T-helper 2 cell treated with Interferon-gamma antibody and Interleukin-4, amounts not matched to agents 5 μg/mL and 100 μg/mL, for 36 hours (primary cell): ENCODE measurements at places on chromosomes 3 and 15.

- no peak for DNase-seq
Observed at GRCh38 chr15:79572691-79573404, 140.7 kb downstream of the MINAR1 start.

- no peak for DNase-seq
Observed at GRCh38 chr3:146823622-146824021, 218.5 kb upstream of the PLSCR5 start.

GRCh38 chr3:161322781-161323568 is 48.3 kb downstream of the SPTSSB start:
- no peak for DNase-seq

DNA sequence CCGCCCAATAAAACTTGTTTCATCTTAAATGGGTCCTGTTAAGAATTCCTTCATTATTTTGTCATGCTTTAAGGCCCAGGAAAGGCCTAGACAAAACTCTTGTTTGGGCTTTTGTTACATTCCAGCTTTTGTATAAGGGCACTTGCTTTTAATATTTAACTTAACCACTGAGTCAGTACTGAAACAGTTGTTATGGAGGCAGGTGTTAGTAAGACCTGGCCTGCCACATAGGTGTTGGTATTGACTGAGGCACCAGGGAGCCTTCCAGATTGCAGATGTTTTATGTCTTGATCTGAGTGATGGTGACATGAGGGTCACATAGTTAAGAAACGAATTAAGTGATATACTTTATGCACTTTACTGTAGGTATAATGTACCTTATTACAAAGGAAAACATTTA is 274.9 kb upstream of the TGFBR2 start:
- no peak for DNase-seq

DNA sequence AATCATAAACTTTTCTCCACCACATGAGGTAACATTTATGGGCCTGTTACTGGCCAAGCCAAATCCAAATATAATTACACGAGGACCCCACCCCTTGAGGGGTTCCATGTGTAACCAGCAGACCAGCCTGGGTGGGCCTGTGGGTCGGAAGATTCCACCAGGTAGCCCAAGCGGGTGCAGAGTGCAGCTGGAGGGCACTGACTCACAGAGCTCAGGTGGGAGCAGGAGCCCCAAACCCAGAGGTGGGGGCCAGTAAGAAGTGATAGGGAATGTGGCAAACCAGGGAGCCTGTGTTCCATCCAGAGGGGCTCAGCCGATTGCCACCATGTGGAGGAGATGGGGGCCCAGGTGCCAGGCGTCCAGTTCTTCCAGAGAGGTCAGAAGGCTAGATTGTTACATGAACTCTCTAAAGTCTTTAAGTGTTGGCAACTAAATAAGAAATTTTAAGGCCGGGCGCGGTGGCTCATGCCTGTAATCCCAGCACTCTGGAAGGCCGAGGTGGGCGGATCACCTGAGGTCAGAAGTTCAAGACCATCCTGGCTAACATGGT is 2.6 kb downstream of the GP9 start:
- no peak for DNase-seq

- peak; percentile 23 for DNase-seq
Observed at GRCh38 chr3:194072097-194072428, 63.9 kb upstream of the HES1 start.

GRCh38 chr15:94834000-94834399 is 602.6 kb downstream of the MCTP2 start:
- no peak for DNase-seq

DNA sequence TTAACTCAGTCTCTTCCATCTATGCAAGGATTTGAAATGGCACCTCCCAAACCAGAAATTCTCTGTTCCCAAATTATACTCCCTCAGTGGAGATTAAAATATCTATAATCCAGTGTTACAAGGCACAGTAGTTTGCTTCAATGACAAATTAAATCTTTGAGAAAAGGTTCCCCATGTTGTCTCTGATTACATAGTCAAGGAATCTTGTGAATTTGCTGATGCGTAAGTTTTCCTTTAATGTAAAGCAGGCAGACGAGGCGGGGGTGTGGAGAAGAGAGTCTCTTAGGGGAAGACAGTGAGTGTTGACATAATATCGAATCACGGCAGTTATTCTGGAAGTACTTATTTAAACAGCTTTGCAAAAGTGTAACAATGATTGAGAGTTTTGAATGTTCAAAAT is 236.4 kb upstream of the RARB start:
- DNase-seq, result no peak

GRCh38 chr3:77931255-77932009 is 891.5 kb downstream of the ROBO2 start:
- no peak for DNase-seq

DNA sequence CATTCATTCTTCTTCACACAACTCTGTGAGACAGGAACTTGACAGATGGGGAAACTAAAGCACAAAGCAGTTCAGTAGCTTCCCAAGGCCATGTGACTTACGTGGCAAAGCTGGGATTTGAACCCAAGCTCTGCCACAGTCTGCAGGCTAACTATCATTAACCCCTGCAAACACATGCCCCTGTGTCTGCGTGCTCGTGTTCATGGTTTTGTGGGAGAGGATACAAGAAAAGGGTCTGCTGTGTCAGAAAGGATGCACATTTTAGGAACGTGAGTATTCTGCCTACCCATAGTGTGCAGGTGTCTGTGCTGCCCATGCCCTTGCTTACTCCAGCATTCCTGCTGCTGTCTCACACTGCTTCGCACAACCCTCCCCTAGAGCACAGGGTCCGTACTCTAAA is 137.0 kb downstream of the CHDH start:
- DNase-seq, result no peak

DNA sequence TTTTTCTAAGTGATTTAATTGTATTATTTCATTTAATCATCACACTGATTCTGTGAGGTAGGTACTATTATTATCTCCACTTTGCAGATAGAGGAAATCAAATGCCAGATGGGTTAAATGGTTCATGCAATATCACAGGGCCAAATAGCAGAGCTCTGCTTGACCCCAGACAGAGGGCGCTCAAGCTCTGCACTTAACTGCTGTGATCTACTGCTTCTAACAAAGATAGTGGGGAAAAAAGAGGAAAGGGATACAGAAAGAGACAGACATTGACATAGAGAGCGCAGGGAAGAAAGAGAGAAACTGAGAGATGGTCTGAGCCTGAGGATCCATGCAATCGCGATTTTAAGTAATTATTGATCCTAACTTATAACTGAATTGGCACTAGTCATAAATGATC is 279.1 kb upstream of the THRB start:
- DNase-seq, result no peak

GRCh38 chr3:51671734-51672475 is 853 bp downstream of the TEX264 start:
- DNase-seq, result peak; percentile 60

DNA sequence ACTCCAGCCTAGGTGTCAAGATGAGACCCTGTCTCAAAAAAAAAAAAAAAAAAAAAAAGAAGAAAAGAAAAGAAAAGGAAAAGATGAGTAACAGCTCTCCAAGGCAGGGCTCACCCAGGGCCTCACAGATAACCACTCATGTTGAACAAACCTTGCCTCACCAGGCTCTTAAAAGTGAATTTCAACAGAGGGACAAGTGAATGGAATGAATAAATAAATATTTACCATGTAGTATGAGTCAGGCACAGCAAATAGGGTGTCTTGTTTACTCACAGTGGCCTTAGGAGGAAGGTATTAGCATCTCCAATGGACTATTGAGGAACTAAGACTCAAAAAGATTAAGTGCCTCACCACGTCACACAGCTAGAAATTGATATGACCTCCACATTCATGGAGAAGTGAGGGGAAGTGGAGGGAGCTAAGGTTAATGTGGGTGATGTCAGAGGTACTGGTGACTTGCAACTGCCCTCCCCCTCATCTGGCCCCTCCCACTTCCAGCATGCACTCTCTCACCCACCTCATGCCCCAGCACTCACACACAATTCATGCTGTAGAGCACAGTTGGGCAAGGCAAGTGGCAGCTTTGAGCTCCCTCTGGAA is 255.5 kb downstream of the UACA start:
- DNase-seq, result no peak

DNA sequence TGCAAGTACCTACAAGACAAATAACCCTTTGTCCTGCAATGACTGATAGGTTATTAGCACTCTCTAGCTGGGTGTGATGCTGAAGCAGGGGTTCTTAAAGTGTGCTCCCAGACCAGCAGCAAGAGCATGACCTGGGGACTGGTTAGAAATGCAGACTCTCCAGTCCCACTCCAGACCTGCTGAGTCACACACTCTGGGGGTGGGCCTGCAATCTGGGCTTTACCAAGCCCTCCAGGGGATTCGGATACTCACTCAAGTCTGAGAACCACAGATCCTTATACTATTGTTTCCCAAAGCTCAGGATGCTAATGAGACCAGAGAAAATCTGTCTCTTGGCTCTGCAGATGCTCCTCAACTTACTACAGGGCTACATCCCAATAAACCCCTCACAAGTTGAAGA is 142.1 kb upstream of the RAD18 start:
- DNase-seq, result no peak

- DNase-seq, result no peak
Observed at GRCh38 chr3:128278761-128279600, 125.7 kb downstream of the EEFSEC start.

- no peak for DNase-seq
Observed at GRCh38 chr3:146092230-146092629, 68.8 kb downstream of the PLOD2 start.

DNA sequence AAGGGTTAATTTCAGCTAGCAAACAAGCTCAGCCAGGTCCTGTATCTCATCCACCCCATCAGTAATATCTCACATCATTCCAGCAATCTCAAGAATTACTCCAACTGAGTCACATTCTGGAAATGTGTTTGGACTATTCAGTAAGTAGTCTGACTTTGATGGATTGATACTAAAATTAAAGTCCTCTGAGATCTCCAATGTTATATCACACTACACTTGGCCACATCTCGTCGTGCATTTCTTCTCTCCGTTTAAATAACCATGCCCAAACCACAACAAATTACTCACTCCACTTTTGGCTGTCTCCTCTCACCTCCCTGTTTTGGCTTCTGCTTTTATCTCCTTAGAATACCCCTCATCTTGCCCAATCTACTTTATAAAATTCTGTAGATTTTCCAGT is 292.2 kb downstream of the PYDC2 start:
- DNase-seq, result no peak

GRCh38 chr3:134602440-134602814 is 48.4 kb downstream of the KY start:
- no peak for DNase-seq

DNA sequence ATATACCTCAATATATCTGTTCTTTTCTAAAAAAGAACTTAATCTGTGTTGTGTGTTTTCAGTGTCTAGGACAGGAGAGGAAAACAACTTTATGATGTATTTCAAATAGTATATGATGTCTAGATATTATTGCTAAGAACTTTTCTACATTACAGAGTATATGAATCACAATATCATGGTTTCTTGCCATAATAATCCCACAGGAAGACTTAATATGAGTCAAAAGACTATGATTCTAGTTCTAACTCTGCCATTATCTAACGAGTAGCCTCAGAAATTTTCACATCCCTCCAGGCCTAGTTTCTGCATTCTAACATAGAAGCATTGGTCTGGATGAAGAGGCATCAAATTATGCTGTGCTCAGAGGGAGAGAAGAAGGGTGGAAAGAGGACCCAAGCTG is 107.7 kb upstream of the SPRED1 start:
- DNase-seq, result no peak

- no peak for DNase-seq
Observed at GRCh38 chr15:85752491-85752961, 42.2 kb downstream of the KLHL25 start.

DNA sequence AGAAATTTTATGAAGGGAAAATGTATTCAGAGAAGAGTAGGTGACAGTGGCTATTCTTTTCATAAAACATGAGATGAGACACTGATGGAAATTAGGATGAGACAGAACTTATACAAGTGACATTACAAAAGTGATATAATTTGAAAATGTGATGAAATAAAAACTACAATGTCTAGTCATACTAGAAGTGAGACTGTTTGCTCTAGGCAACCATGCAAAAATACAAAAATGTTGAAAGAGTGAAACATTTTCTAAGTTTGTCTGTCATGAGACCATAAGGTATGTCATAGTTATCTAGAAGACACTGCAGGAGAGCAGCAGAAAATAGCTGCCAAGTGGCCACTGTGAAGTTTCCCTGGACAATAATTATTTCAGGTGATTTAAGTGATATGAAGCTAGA is 459.5 kb downstream of the DIPK2A start:
- DNase-seq, result no peak

DNA sequence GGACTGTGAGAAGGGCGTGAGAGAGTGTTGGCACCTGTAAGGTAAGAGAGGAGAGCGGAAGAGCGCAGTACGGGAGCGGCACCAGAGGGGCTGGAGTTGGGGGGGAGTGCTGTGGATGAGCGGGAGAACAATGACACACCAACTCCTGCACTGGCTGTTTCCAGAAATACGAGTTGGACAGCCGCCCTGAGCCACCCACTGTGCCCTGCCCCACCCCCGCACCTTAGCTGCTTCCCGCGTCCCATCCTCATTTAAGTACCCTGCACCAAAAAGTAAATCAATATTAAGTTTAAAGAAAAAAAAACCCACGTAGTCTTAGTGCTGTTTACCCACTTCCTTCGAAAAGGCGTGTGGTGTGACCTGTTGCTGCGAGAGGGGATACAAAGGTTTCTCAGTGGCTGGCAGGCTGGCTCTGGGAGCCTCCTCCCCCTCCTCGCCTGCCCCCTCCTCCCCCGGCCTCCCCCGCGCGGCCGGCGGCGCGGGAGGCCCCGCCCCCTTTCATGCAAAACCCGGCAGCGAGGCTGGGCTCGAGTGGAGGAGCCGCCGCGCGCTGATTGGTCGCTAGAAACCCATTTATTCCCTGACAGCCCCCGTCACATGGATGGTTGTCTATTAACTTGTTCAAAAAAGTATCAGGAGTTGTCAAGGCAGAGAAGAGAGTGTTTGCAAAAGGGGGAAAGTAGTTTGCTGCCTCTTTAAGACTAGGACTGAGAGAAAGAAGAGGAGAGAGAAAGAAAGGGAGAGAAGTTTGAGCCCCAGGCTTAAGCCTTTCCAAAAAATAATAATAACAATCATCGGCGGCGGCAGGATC is at the start of gene SOX2:
TSS of gene SOX2 (plus strand) at position 601 of the 811 bp plus-strand sequence. CDS start 436 bp downstream, outside the sequence.
- DNase-seq, result no peak

GRCh38 chr15:50418041-50418583 is 6.1 kb upstream of the USP8 start:
- DNase-seq, result no peak

DNA sequence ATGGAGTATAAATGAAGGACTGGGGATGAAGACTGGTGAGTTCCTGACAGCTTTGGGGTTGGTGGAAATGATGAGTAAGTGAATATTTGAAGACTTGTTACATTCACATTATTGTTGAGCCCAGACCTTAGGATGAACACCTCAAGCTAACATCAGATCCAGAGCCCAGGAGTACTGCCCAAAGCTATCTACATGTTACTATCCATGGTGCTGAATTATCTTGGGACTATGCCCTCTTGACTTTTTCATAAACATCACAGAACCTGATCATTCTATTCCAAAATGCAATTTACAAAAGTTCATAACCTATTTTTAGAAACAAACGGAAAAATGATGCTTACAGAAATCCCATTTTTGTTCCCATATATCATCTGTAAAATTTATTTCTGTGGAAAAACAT is 613.3 kb downstream of the TUSC7 start:
- DNase-seq, result no peak

- DNase-seq, result peak; percentile 41
Observed at GRCh38 chr15:85541744-85542143, 161.3 kb downstream of the AKAP13 start.

- no peak for DNase-seq
Observed at GRCh38 chr3:169218314-169218983, 445.1 kb downstream of the MECOM start.

GRCh38 chr3:31879365-31879764 is 101.7 kb downstream of the OSBPL10 start:
- DNase-seq, result no peak

- DNase-seq, result no peak
Observed at GRCh38 chr3:122457706-122458105, 41.8 kb upstream of the WDR5B start.

- peak; percentile 52 for DNase-seq
Observed at GRCh38 chr3:14142567-14143270, 17.9 kb downstream of the TMEM43 start.
